ENCODE measurements at places on chromosomes 12 and 14. TPM values are rescaled to one million over a fixed set of nuclear protein-coding genes. Genes with fewer than 3 reads are reported as not detected.

DNA sequence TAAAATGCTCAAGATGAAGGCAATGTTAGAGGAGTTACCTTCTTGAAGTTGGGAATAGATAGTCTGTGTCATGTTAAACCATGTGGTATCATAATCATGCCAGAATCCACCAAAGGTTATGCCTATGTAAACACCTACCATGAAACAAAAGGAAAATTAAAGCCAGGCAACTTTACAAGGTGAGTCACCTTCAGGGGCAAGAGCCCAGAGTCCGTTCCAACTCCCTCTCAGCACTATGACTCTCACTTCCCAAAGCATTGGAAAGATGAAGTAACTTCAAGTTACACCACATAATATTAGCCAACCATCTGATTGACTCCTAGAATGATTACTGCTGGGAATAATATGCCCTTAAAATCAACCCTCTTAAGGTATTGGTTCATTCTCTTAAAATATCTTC lies 38.5 kb downstream of the CATSPERB start:
- no peak for DNase-seq

- peak; percentile 80 for DNase-seq
Measured at GRCh38 chr12:6336889-6337853, 4.7 kb downstream of the TNFRSF1A start.

DNA sequence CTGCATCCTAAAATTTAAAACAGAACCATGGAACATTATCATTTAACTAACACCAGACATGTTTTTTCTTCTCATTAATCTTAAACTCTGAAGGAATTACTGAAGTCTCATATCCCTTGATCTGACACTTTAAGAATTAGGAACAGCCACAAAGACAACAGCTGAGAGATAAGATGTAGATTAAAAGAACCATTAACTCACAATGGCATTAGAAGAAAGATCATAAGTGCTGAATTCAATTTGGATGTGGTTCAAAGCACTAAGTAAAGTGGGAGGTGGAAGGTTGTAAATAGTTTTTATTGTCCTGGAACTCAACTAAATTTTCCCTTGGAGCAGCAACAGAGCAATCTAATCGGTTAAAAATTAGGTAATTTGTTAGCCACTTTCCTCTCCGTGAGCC lies 199.0 kb upstream of the ATP2B1 start:
- peak; percentile 24 for DNase-seq

- no peak for DNase-seq
Measured at GRCh38 chr14:60087668-60088067, 4.1 kb upstream of the PCNX4 start.

DNA sequence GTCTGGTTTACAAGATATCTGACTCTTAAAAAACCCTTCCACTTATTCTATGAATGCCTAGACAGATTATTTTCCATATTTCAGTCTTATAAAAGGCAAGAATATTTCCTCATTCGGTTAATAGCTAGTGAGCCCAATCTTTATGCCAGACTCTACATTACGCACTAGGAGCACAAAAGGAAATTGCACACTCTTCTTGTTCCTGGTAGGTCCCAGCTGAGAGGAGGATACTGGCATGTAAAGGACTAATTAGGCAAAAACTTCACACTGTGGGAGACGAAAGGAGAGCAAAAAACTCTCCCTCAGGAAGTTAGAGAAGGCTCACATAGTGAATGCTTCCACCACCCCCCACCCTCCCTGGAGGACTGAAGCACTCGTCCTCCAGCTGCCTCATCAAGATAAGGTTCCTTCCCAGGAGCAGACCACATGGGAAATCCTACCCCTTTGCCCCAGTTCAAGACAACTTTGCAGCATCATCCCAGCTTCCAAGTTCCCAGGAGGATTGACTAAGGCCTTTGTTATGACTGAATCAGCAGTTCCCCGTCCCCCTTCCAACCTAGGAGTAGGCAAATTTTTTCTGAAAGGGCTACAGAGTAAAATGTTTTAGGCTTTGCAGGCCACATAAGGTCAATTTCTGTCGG lies 14.5 kb downstream of the CAPZA3 start:
- DNase-seq = no peak

DNA sequence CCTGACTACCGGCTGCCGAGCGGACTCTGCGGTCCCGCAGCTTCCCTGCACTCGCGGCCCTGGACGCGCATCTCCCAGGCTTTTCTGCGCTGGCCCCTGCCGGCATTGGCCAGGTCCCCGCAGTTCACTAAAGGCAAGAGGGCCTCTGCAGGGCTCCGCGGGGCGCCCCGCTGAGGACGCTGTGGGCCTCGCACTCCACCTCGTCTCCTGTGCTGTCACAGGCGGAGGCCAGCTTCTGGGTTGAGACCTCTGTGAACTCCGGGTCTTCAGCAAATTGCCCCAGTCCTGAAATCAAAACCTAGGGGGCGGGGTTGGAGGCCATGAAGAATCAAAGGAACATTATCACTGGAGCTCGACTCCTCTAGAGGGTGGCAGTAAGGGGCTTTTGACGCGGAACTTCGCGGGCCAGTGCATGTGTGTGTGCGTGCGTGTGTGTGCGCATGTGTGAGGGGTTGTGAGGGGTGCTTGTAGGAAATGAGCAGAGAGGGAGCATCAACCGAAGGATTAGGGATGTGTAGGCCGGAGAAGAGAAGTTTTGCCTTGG lies 68.5 kb upstream of the CAPRIN2 start:
- peak; percentile 77 for DNase-seq

DNA sequence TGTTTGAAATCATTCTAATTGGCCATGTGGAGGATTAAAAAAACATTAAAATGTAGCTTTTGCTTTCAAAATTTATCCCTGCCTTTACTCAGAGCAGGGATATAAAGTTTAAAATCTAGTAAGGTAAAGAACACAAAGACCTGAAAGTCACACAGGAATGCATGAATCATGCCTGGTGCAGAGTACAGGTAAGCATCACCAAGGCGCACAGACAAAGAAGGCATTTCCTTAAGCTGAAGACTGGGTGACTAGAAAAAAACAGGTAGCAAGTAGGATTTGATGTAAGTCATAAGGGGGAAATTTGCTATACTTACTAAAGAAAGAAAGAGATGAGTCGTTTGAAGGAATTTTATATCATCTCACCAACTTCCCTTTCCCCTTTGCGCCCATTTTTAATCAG lies 405.6 kb downstream of the GXYLT1 start:
- DNase-seq = no peak

DNA sequence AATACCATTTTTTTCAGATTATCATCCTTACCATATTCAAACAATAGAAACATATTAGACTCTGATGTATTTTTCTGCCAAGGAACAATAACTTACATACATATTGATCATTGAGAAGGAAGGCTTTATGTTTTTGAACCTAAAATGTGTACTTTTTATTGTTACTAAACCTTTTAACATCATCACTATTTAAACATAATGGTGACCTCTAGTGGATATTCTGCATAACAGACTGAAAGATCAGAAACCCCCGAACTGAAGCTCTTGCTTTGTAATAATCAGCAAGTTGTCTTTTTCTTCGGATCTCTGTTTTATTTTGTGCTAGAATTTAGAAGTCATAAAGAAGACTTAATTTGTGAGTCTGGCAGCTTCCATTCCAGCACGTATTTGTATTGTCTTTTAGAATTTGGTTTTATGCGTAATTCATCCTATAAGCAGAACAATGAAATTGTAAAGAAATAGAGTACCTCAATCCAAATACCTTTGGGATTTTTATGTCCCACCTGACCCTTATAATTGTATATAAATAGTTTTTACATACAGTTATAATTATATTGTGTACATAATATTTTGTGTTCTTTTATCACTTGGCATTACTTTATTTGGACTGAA lies 125.9 kb upstream of the ATF1 start:
- peak; percentile 42 for DNase-seq

DNA sequence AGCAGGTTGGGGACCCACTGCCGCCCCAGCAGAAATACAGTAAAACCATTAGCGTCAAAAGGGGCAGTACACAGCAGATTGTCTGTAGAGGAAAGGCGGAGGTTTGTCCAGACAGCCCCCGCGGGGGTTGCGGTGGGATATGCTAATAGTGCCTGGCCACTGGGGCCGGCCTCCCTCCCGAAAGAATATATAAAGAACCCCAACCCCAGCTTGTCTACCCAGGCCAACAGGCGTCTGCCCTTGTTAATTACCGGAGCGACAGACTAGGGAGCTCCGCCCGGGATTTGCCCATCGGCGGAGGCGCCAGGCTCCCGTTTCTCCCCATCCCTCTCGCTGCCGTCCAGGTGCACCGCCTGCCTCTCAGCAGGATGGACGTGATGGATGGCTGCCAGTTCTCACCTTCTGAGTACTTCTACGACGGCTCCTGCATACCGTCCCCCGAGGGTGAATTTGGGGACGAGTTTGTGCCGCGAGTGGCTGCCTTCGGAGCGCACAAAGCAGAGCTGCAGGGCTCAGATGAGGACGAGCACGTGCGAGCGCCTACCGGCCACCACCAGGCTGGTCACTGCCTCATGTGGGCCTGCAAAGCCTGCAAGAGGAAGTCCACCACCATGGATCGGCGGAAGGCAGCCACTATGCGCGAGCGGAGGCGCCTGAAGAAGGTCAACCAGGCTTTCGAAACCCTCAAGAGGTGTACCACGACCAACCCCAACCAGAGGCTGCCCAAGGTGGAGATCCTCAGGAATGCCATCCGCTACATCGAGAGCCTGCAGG lies at the start of gene MYF5:
MYF5 (plus strand) TSS at position 217 of the 774 bp plus-strand sequence; CDS start at position 369, 152 bp downstream.
- DNase-seq = peak; percentile 6

- DNase-seq = no peak
Measured at GRCh38 chr12:6317693-6318439, 7.4 kb downstream of the PLEKHG6 start.

DNA sequence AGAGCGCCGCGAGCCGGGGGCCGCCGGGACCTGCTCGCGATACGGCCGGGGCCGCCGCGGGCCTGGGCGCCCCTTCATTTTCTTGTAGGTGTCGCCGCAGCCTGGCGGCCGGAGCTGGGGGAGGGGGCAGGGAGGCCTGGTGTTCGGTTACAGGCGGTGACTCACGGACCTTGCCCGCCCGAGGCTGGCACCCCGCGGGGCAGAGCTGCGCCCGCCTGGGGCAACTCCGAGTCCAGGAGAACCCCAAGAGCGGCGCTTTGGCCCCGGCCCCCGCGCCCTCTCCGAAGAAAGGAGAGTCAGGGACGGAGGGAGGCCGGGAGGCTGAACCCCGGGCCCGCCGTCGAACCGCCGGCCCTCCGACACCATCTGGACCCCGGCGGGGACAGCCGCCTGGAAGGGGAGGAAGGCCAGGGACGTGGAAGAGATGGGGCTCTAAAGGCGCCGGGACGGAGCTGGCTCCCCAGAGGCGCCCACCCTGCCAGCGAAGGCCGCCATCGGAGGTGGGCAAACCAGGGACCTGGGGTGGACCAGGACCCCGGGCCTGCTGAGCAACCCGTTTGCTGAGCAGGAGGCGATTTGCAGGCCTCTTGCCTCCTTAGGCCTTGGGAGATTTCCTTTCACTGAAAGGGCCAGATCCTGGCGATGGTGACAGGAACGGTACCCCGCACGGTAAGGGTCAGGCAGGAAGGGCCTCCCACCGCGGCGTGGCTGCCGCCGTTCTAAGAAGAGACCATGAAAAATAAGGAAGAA lies 843 bp upstream of the NUAK1 start:
- DNase-seq = peak; percentile 86

DNA sequence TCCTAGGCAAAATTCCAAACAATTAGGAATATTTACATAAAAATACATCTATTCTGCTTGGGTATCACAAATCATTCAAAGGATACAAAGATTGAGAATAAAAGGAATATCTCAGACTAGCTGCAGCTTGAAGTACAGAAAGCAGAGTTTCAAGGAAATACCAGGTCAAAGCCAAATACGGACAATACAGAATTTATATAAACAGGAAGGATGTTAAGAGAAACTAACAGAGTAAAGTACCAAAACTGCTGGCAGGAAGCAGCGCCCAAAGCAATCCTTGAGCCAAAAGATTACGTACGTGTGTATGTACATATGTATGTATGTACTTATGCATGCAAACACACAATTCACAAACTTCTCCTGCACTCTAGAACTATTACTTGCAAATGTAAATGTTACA lies 86.6 kb downstream of the PPP1R12A start:
- no peak for DNase-seq

- no peak for DNase-seq
Measured at GRCh38 chr14:67371247-67372148, 11.4 kb downstream of the EIF2S1 start.

The LRFN5 gene
- total RNA-seq = 1.5 TPM

The RNASE3 gene
- total RNA-seq = 0.38 TPM

The WSCD2 gene
- total RNA-seq = 1.6 TPM

The DHRS4 gene
- total RNA-seq = 23.4 TPM

The OAS3 gene
- total RNA-seq = 15.6 TPM

The GPR68 gene
- total RNA-seq = 1.7 TPM

The CLEC4E gene
- total RNA-seq = 4.3 TPM

The C3AR1 gene
- 17.7 TPM for total RNA-seq

The RAB15 gene
- total RNA-seq = 18.3 TPM

The ASB8 gene
- total RNA-seq = 40.5 TPM

The VRTN gene
- total RNA-seq = not detected

The KLRF1 gene
- 2.0 TPM for total RNA-seq

The MANSC4 gene
- not detected for total RNA-seq

The KRT5 gene
- 0.69 TPM for total RNA-seq

The MSRB3 gene
- 35.9 TPM for total RNA-seq
